ENCODE measurements at places on chromosomes 12 and 14.

- DNase-seq, result no peak
Observed at GRCh38 chr12:119447126-119447525, 112.6 kb downstream of the CCDC60 start.

DNA sequence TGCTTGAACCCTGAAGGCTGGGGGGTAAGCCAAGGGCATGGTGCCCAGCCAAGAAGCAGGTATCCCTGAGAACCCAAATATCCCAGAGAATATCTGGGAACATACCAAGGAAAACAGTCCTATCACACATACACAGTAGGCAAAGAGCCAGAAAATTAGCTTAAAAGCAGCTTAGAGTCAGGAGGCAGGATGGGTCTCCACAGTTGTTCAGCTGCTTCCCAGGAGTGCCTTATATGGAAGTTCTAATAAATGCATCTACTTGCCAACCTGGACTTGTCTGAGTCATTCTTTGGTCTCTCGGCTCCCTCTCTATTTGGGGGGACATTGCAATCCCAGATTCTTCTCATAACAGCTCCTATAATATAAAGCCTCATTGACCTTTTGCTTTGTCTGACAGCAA, 9.0 kb upstream of the GPR135 start:
- DNase-seq, result no peak

- no peak for DNase-seq
Observed at GRCh38 chr12:124777399-124778372, 86.0 kb downstream of the SCARB1 start.

GRCh38 chr12:121472150-121472905, 72.4 kb downstream of the RNF34 start:
- DNase-seq, result no peak

DNA sequence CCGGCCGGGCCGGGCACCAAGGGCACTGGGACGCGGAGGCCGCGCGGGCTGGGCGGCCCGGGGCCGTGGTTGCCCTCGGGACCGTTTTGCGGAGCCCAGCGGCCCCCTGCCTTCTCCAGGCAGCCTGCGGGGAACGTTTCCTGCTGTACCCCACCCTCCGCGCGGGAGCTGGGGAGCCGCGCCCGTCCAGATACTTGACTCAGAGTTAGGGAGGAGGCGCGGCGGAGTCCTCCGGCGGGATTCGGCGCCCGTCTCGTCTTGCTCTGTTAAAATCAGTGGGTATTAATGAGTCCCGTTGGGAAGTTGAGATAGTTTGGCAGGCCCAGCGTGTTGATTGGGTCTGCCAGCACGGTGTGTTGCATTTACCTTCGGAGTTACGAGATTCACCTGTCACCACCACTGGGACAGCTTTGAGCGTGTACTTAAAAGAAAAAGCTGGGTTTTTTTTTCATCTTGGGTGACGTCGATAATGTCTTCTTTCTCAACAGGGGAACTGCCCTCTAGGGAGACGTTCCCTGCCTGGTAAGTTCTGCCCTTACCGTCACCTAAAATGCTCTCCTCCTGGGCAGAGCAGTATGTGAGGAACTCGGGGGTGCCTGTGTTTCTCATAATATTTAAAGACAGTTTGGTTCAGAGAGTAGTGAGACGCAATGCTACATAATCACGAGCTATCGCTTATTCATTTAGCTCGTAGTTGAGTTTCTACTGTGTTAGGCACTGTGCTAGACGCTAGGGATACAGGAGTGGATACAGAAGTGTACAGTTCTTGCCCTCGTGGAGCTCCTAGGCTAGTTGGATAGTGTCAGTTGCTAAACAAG, 596 bp downstream of the DLST start:
- DNase-seq, result peak; percentile 27

- DNase-seq, result no peak
Observed at GRCh38 chr14:34081576-34082136, 130.8 kb upstream of the EGLN3 start.

- DNase-seq, result no peak
Observed at GRCh38 chr12:117098361-117099217, 627 bp downstream of the TESC start.

DNA sequence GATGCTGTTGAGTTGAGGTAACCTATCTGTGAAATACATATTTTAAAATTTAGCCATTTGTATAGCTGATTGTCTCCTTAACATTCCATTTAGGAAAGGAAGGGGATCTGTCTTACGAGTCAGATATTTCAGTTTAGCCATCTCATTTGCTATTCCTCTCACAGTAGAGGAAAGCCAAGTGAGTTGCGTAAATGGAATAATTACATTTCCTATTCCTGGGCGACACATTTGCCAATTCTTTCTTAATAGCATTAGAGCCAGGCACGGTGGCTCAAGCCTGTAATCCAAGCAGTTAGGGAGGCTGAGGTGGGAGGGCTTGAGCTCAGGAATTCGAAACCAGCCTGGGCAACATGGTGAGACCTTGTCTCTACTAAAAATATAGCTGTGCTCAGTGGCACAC, 116.3 kb downstream of the TMX1 start:
- DNase-seq, result no peak

DNA sequence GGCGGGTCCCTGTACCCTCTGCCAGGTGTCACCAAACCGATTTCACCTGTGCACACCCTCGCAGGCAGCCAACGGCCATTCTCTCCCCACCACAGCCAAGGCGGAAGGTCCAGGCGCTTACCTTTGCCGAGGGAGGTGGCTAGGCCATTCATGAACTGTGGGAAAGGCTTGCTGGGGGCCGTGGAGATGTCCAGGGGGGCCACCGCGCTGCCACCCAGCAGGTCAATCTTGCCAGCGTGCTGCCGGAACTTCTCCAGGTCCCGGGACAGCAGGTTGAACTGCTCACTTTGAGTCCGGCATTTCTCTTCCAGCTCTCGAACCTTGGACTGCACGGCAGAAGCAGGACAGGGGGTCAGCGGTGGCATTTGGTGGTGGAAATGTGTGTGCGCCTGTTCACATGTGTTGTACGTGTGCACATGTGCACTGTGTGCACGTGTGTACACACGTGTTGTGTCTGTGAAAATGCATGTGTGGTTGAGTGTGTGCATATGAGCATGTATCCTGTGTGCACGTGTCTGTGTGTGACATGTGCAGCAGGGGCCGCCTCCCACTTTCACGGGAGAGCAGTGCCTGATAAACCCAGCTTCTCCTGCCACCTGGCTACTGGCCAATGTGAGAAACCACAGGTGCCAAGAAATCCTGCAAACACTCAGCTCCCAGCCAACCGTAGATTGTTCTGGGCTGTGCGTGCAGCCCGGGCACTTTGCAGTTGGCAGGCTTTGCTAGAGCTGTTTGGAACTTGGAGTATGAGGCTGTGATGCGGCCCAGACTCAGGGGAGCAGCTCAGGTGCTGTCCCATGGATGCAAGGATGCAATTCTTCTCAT, 118.9 kb downstream of the PIWIL1 start:
- DNase-seq, result no peak

- DNase-seq, result no peak
Observed at GRCh38 chr12:89695830-89696229, 12.8 kb downstream of the ATP2B1 start.

DNA sequence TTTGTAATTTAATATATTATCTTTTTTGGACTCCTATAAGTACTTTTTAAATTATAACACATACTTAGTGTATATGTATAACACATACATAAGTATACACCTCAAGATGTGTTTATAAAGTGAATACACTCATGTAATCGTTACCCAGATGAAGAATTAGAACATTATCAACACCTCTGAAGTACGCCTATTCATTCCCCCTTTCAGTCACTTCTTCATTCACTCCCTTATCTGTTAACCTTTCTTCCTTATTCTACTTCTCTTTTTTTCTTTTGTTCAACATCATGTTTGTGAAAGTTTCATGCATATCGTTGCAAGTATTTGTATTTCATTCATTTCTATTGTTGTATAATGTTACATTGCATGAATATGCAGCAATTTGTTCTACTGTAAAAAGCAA, 98.5 kb downstream of the ARID2 start:
- DNase-seq, result no peak

DNA sequence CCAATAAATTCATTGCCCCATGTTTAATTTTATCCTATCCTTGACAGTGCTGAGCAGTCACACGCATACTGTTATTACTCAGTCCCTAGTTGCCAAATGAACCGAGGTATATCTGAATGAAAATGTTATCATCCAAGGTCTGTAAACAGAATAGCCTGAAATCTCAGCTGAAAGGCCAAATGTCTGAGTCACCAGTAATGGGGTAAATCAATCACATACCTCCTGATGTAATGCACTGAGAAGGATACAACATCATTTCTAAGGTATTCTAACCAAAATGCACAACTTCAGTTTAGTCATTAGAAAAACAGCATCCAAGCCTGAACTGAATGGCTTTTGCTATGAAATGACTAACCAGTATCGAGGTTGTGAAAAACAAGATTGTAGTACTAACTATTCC, 228.6 kb downstream of the DPF3 start:
- no peak for DNase-seq

- no peak for DNase-seq
Observed at GRCh38 chr12:123142921-123143735, 7.8 kb downstream of the PITPNM2 start.

DNA sequence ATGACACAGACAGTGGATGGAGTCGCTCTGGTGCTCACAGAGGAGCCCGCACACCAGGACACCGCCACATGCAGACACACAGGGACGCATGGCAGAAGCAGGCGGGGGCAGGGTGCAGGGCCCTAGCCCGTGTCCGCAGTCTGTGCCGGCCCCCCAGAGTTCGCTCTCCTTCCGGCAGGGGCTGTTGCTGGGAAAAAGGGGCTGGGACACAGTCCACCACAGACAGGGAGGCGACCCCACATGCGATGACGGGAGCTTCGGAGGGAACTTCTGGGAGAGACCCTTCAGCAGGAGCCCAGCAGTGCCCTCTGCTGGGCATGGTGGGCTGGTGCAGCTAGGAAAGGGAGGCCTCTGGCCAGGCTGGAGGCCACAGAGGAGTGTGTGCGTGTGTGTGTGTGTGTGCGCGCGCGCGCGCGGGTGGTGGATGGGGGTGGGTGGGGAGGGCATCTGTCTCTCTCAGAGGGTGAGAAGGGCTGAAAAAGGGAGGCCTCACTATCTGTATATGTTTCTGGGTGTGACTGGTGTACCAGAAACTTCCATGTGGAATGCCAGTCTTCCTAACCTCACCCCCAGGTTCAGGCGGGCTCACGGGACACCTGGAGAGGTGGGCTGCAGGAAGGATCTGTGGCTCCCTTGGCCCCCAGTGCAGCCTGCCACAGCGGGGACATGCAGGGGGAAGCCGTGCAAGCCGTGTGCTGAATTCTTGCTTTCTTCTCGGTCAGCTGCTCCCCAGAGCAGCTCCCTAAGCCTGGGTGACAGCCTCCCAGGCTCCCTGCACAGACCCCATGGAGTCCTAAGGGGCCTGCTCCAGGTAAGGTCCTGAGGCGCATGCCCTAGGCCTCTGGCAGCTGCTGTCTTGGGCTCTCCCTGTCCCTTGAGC, 60.7 kb downstream of the PLEKHG3 start:
- DNase-seq, result peak; percentile 48

- DNase-seq, result peak; percentile 99
Observed at GRCh38 chr14:23095196-23096108, at the start of gene C14orf119. C14orf119 (plus strand) TSS chr14:23095505; CDS start chr14:23097659, 2,154 bp downstream.

DNA sequence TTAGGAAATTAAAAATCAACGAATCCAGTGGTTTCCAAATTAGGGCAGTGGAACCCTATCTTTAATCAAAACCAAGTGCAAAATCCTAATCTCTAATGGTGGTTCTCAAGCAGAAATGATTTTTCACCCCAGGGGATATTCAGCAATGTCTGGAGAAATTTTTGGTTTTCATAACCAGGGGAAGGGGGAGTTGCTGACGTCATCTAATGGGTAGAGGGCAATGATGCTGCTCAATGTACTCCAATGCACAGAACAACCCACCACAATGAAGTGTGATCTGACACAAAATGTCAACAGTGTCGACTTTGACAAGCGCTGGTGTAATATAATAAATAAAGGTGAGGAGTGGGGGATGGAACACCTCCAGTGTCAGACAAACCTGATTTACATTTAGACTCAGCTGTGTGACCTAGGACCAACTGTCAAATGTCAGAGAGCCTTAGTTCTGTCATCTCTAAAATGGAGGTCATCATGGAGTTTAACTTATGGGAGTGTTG, 81.5 kb downstream of the CMKLR1 start:
- DNase-seq, result no peak

- no peak for DNase-seq
Observed at GRCh38 chr14:59313144-59313651, 124.7 kb downstream of the DAAM1 start.

DNA sequence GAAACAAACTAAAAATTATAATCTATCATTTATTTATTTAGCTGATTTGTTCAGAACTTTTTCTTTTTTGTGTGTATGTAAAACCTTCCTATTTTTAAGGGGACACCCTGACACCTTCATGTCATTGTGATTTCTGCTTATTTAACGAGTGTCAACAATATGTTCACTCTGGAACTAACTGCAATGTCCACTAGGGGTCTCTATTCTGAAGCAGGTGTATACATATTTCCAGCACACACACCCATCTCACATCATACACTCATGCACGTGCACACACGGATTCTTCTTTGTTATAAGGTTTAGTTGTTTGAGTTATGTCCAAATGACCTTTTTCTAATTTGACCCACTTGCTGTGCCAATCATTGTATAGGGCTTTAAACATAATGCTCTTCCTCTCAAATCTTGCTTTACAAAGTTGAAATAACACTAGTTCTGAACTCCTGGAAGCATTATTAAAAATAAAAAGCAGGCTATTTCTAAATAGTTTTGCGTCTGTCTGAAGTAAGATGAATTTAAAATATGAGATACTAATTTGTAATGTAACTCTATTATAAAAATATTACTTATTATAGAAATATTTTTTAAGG, 15.5 kb downstream of the E2F7 start:
- no peak for DNase-seq

GRCh38 chr12:6069437-6070093, 54.9 kb downstream of the VWF start:
- no peak for DNase-seq

GRCh38 chr12:46214668-46215436, 54.0 kb downstream of the SLC38A1 start:
- peak; percentile 74 for DNase-seq

DNA sequence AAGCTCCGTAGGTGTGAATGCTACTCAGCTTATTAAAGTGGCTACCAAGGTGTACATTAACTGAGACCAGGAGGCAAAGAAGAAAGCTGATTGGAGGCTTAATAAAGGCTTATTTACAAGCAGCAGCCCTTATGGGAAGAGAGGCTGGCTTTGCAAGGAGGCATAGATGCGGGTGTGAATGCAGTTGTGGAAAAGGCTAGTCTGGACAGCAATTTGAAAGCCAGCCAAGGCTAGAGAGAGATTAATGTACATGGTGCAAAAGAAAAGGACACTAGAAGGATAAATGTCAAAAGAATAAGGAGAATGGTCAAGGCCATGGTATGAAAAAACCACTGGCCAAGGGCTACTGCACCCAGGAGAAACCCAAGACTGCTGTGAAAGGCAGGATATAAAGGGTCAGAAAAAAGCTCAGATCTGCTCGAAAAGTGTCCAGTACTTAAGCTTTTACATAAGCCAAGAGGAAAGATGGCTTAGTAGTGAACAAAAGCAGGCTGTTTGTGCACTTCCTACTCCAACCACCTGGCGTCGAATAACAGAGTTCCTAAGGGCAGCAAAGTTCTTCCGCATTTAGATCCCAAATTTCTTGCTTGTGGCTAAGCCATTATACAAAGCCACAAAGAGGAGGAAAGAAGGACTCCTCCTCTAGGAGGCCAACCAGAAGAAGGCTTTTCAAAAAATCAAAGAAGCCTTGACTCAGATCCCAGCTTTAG, 24.0 kb downstream of the KLRK1 start:
- DNase-seq, result no peak

- no peak for DNase-seq
Observed at GRCh38 chr12:64894827-64895475, 70.5 kb downstream of the TBC1D30 start.

GRCh38 chr12:46818642-46819041, 7.2 kb downstream of the SLC38A4 start:
- DNase-seq, result no peak
